ENCODE measurements at places on chromosomes 7 and 10. TPM values are rescaled to one million over a fixed set of nuclear protein-coding genes. Genes with fewer than 3 reads are reported as not detected.

- DNase-seq = peak; percentile 56
Observed at GRCh38 chr10:70232155-70232858, 922 bp downstream of the PPA1 start.

GRCh38 chr7:151807846-151808245 is 69.1 kb downstream of the PRKAG2 start:
- no peak for DNase-seq

DNA sequence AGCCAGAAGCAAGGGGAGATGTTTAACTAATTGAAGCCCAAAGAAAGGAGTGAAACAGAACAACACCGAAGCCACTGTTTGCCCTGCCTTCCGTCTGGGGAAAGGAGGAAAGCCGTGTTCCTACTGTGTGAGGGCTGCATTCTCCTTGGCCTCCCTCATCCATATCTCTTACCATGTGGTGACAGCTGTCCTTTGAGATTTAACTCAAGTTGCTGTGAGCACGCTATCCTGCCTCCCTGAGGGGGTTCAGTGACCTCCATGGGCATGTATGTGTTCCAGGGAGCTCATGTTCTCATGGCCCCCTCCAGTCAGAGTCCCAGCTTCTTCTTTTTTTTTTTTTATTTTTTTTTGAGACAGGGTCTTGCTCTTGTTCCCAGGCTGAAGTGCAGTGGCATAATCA is 26.2 kb upstream of the CRHR2 start:
- peak; percentile 54 for DNase-seq

DNA sequence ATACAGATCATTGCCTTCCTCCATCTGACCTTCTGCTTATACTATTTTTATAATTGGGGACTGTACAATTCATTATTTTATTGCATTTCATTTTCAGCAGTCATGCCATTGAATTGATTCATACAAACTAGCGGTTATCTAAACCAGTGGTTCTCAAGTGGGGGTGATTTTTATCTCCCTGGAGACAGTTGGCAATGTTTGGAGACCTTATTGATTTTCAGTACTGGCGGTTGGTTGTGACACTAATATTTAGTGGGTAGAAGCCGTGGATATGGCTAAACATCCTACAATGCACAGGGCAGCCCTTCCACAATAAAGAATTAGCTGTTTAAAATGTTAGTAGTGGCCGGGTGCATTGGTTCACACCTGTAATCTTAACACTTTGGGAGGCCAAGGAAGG is 765.9 kb downstream of the LRMDA start:
- no peak for DNase-seq

GRCh38 chr7:147509035-147509501 is 1081.5 kb upstream of the C7orf33 start:
- DNase-seq = no peak

The SRRM3 gene
- total RNA-seq = 2.8 TPM

DNA sequence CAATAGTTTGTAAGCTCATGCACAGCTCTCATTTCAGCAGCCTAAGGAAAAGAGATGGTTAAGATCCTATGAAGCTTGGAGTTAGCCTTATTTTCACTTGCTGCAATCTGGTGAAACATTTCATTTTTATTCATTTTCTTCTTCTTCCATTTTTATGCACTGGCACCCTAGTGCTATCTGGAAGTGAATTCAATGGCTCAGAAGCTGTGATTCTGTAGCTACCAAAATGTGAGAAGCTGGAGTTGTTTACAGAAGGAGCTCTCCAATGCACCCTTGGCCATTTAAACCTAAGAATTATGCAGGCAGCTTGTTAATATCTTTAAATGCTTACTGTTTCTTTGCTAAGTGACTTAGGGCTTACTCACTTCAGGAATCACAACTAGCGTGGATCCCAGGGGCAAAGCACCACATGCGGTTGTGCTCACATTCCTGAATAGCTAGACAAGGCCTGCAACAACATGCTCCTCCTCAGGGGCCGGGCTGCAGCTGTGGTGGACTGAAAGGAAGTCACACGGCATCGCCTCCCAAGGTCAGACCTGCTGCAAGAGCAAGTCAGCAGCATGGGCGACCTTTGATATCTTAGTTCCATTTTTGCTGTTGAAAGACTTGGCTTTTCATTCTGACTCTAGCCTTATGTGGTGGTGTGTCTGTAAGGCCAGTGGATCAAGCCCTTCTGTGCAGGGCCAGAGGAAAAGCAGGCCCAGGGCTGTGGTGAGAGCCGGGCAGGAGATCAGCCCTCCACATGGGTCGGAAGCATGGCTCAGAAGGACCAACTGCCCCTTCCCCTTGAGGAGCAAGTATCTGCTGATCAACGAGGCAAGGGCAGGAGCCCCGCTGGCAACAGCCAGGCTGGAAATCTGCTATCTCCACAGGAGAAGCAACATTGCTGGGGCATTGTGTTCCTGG is 91.9 kb upstream of the MBL2 start:
- DNase-seq = no peak

The MARCHF5 gene
- 34.7 TPM for total RNA-seq

DNA sequence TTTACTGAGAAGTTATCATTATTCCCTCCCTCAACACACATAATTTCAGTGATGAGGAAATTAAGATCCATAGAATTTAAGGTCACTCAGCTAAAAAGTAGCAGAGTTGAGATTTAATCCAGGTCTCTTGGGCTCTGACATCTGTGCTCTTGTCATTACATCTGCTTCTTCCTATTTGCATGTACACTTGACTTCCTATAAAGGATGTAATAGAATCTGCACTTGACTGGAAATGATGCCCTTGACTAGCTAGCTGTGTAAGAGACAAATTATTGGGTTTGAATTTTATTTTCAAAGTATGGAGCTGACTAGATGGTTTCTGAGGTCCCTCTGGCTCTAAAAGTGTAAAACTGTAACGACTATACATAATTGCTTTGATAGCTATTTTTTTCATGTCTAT is 59.5 kb downstream of the AGK start:
- no peak for DNase-seq

- DNase-seq = no peak
Observed at GRCh38 chr7:158124671-158125079, 462.9 kb downstream of the PTPRN2 start.

- no peak for DNase-seq
Observed at GRCh38 chr10:114684822-114685209, 26.7 kb upstream of the ABLIM1 start.

- DNase-seq = no peak
Observed at GRCh38 chr7:137331378-137331777, 12.2 kb downstream of the PTN start.

GRCh38 chr7:42549866-42550485 is 313.0 kb upstream of the GLI3 start:
- no peak for DNase-seq

- no peak for DNase-seq
Observed at GRCh38 chr10:102394801-102395399, 605 bp upstream of the NFKB2 start.

- DNase-seq = no peak
Observed at GRCh38 chr10:677038-677437, 12.4 kb downstream of the DIP2C start.

- no peak for DNase-seq
Observed at GRCh38 chr10:23195846-23196600, 3.9 kb downstream of the PTF1A start.

GRCh38 chr7:95589031-95589430 is 7.3 kb downstream of the PDK4 start:
- DNase-seq = no peak

DNA sequence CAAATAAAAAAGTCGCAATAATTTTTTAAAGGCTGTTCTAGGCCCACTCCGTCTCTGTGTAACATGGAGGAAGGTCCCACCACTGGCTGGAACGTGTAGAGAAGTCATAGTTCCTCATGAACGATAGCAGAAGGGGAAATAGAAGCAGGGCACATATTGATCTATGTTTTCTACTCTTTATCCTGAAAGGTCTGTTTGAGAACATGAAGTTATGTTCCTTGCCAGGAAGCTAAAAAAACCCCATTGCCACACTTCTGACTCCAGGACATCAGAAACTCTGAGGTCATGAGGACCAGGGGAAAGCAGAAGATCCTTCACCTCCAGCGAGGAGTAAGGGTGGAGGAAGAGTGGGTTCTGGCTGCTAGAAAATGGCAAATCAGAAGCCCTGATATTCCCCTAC is 10.8 kb downstream of the ANKRD22 start:
- no peak for DNase-seq

- DNase-seq = no peak
Observed at GRCh38 chr7:41219276-41219675, 483.6 kb downstream of the INHBA start.

DNA sequence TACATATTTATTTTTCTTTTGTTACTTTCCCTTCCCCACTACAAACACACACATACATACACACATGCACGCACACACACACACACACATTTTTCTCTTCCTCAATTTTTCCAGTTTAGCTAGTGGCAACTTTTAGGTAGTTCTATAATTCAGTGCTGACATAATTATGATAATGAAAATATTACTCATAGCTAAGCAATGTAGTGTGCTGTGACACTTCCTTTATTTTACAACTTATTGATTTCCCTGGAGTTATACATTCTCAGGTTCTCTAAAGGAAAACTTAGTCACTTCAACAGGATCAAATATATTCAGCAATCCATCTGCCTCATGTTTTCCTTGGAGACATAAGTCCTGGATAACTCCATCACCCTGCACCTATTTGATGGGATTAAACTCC is 151.6 kb downstream of the CACNA2D1 start:
- DNase-seq = no peak

DNA sequence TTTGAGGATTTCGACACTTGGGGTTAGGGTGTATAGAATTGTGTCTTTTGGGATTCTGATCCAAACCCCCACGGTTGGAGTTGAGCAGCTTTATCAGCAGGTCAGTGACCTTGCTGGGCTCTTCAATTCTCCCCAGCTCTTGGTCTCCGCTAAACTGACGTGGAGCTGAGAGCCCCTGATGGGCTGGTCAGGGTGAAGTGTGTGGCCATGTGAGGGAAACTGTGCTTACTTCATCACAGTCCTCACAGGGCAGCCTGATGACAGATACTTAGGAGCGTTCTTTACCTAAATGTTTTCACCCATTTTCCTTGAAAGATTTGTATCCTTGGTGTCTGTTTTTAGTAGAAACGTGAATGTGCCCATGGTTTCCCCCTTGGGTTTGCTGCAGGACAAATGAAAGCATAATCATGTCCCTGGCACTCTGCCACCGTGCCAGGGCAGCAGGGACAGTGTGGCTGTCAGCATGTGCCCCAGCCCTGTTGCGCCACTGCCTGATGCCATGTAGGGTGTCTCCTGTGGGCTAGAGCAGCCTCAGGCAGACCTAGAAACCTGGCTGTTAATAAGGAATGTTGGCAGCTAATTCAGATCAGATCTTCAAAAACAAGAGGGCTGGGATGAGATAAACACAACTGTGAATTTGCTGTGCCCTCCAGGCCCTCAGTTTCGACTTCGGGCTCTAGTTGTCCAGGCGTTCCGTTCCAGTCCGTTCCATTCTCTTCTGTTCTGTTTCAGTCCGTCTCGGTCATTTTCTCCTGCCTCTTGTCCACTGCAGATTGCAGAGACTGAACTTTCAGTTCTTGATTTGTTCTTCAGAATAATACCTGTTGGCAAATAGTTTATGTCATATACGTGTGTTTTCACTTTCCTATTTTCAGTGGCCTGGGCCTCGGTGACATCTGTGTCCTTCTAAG is 96.8 kb downstream of the TRRAP start:
- peak; percentile 61 for DNase-seq

GRCh38 chr7:8220376-8221100 is 41.4 kb downstream of the ICA1 start:
- DNase-seq = no peak

The C10orf53 gene
- total RNA-seq = not detected

The UBE2D1 gene
- total RNA-seq = 45.0 TPM

DNA sequence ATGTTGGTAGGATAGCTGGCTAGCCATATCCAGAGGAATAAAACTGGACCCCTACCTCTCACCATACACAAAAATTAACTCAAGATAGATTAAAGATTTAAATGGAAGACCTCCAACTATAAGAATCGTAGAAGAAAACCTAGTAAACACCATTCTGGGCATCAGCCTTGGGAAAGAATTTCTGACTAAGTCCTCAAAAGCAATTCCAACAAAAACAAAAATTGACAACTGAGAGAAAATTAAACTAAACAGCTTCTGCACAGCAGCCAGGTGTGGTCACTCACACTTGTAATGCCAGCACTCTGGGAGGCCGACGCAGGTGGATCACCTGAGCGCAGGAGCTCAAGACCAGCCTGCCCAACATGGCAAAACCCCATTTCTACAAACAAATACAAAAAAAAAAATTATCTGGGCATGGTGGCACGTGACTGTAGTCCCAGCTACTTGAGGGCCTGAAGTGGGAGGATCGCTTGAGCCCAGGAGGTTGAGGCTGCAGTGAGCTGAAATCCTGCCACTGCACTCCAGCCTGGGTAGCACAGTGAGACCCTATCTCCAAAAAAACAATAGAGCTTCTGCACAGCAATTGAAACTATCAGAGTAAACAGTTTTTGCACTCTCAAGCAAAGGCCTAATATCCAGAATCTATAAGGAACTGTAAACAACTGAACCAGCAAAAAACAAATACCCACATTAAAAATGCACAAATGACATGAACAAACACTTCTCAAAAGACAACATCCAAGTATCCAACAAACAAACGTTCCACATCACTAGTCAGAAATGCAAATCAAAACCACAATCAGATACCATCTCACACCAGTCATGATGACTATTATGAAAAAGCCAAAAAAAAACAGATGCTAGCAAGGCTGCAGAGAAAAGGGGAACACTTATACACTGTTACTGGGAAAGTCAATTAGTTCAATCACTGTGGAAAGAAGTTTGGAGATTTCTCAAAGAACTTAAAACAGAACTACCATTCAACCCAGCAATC is 4.8 kb downstream of the CRPPA start:
- DNase-seq = no peak

The DCLRE1A gene
- total RNA-seq = 5.5 TPM

The TMEM196 gene
- not detected for total RNA-seq

DNA sequence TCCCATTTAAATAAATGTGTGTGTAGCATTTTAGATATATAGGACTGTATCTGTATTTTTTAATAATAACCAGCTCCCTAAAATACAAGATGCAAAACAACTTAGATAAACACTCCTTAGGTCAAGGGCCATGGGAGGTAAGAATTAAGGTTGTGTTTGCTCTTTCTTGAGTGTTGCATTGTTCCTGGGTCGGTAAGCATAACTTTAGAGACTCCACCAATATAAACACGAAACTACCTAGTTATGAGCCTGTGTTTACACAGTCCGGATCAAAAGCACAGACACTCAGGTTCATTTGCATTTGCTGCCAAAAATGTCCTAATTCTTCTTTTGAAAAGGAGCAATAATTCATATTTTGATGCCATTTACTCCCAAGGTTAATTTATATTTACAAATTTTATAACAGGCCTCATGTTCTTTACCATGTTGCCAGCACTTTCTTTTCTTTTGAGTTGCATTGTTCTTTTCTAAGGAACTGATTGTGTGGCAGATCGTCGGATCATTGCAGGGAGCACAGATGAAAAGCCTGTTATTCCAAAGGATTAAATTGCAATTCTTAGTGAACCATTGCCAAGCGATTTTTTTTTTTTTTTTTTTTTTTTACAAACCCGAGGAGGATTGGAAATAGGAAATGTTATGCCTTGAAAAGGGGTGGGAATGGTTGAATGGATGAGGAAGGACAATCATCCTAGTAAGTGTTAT is 45.8 kb upstream of the GLCCI1 start:
- no peak for DNase-seq

The LBX1 gene
- total RNA-seq = not detected

The EBF3 gene
- 5.6 TPM for total RNA-seq

The C10orf105 gene
- total RNA-seq = 0.12 TPM

- no peak for DNase-seq
Observed at GRCh38 chr10:96746503-96746902, 26.2 kb upstream of the PIK3AP1 start.

All from heart right ventricle (tissue), 16 donors.